ENCODE measurements at places on chromosomes 12 and 14.
A peak's percentile ranks its signal among the peaks of the same experiment; 100 is the strongest.

DNA sequence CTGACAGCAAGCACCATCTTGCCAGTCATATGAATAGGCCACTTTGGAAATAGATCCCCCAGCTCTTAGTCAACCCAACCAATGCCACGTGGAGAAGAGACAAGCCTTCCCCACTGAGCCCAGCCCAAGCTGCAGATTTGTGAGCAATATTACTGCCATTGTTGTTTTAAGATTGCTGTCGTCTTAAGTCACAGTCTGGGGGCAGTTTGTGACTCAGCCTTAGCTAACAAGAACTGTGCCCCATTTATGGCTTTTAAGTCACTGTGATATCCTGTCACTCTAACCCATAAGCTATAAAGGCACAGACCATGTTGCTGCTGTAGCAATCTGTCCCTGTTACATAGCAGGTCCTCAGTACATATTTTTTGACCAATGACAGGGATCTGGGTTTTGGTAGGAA is 464.2 kb downstream of the MED13L start:
- no peak for DNase-seq

DNA sequence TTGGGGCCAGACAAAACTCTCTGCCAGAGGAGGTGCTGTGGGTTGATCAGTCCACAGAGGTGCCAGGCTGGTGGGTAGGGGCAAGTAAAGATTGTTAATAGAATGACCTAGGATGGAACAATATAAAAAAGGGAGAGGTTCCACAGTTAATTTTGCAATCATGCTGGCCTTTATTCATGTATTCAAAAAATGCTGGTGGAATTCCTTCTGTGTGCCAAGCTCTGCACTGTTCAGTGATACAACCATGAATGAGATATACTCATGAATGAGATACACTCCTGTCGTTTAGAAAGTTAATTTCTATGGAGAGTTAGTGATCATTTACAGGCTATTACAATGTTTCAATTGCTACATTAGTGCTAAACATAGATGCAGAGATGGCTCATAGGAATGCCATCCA is 252.6 kb upstream of the RMST start:
- no peak for DNase-seq

GRCh38 chr12:32106517-32107358 is at the start of gene BICD1:
BICD1 (plus strand) TSS chr12:32106847; CDS start chr12:32107332, 485 bp downstream.
- DNase-seq: peak; percentile 52

DNA sequence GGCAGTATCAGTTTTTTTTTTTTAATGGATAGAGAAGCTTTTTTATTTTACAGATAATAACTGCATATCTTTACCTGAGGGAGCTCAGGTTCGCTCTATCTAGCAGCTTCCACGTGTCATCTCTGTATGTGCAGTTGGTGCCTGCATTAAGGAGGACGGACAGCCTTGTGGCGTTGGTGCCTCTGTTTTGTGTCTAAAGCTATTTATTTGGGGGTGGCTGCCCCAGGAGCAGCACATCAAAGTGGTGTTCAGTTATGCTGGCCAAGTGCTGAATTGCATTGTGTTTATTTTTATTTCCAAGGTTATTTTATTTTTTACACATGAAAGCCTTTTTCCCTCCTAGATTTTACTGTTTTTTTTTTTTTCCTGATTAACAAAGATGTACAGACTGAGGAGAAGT is 59.7 kb downstream of the RASSF3 start:
- no peak for DNase-seq

DNA sequence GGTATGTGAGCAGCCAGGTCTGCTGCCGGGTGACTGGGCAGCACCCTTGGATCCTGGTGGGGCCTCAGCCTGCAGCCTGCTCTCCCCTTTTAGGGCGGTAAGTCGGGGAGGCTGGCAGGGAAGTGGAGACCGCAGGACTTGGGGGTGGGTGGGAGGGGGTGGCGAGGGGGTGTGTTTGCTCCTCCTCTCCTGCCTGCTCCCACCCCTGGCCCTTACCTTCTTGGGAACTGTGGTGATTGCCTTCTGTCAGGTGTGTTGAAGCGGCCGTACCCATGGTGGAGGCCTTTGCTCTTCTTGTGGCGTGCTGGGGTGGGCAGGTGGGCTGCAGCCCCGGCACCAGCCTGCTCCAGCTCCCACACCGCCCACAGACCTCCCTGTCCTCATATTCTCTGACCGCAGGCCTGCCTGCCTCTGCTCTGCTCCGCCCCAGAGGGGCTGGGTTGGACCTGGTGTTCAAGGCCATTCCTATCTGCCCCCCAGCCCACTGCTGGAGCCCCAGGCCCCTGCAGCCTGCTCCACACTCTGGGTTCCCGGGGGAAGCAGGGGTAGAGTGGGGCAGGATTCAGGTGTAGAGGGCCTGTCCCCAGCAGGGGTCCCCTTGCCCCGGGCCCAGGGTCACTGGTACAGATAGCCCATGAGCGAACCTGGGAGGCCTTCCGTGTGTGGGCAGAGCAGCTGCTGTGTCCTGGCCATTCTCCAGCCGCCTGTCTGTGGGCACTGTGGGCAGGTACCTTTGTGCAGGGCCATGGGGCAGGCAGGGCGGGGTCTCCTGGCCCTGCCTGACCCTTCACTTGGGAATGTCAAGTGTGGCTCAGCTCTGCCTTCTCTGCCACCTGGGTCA is 5.2 kb downstream of the TEDC1 start:
- no peak for DNase-seq

- DNase-seq: no peak
Observed at GRCh38 chr12:71178162-71178561, 20.4 kb upstream of the TSPAN8 start.

- no peak for DNase-seq
Observed at GRCh38 chr14:92122351-92122677, 545 bp downstream of the CPSF2 start.

DNA sequence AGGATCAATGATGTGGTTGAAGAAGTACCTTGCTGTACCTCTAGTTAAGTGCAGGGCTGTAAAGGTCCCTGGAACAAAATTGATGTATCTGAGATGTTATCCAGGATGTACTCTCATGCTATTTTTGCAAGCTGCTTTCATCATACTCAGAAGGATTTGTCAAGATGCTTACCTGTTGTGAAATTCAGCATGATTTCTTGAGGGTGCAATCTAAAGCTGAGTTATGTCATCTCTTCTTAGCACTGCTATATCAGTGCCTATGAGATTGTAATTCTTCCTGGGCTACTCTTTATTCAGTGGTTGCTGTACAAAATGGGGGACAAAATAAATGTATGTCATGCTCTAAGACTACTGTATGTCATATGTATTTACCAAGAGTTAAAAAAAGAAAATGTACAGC is 340.7 kb upstream of the LMO3 start:
- DNase-seq: no peak

DNA sequence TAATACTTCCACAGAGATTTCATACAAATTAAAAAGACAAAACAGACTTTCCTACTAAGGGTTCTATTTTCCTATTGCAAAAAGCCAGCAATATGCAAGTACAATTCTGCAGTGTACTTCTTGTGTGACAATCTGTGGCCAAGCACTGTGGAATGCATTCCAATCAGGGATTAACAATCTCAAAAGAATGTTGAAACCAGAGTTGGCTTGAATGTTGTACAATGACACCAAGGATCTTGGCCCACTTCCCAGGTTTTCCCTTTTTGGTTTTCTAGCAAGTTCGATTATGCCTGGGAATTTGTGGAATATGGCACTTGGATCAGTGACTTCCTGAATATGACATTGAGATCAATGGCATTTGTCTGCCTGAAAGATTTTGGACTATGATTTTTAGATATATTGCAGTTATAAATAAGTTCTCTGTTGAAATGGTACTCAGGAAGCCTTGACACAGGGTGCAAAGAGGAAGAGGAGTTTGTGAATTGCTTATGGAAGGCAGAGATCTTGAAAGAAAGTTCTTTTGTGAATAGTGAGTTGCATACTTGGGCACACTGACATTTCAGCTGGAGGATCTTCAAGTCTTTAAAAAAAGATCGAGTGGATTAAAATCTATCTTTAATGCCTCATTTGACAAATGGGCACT is 81.4 kb upstream of the FERMT2 start:
- no peak for DNase-seq

- no peak for DNase-seq
Observed at GRCh38 chr14:57227083-57227482, 41.6 kb downstream of the EXOC5 start.

- no peak for DNase-seq
Observed at GRCh38 chr12:132346471-132347175, 17.2 kb upstream of the GALNT9 start.

Data from stimulated activated CD4-positive, alpha-beta T cell treated with anti-CD3 and anti-CD28 coated beads, TNF-alpha, amount 100 ng/mL, for 48 hours (primary cell).